ENCODE measurements at places on chromosomes 2 and 18.

DNA sequence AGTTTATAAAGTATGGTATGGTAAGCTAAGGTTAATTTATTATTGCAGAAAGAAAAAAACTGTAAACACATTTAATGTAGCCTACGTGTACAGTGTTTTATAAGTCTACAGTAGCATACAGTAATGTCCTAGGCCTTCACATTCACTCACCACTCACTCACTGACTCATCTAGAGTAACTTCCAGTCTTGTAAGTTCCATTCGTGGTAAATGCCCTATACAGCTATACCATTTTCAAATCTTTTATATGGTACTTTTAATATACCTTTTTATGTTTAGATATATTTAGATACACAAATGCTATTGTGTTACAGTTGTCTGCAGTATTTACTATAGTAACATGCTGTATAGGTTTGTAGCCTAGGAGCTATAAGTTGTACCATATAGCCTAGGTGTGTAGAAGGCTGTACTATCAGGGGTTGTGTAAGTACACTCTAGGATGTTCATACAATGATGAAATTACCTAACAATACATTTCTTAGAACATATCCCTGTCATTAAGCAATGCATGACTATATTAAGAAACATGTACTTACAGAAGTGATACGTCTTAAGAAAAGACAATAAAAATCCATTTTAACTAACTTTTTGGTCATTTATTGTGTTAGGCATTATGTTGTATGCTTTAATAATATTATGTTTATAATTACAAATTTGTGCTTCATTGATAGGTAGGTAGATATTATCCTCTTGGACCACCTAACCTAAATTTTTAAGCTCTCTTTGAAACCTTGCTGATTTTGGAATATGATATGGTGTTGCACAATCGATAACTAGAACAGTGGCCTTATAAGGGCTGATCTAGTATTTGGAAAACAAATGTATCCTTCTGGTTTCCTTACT lies 51.9 kb downstream of the VRK2 start:
- no peak for DNase-seq

DNA sequence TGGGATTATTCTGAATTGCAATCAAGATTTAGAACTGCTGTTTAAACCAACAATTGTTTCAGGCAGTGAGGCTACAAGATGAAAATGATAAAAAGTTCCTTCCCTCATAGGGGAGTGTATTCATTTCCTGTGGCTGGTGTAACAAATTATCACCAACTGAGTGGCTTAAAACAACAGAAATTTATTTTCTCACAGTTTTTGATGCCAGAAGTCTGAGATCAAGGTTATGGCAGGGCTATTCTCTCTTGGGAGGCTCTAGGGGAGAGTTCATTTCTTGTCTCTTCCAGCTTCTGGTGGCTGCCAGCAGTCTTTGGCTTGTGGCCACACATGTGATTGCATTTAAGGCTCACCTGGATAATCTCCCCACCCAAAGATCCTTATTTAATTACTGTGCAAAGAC lies 290.5 kb upstream of the ZSWIM2 start:
- DNase-seq, result no peak

- DNase-seq, result no peak
Observed at GRCh38 chr2:71689968-71690834, 236.8 kb downstream of the DYSF start.

DNA sequence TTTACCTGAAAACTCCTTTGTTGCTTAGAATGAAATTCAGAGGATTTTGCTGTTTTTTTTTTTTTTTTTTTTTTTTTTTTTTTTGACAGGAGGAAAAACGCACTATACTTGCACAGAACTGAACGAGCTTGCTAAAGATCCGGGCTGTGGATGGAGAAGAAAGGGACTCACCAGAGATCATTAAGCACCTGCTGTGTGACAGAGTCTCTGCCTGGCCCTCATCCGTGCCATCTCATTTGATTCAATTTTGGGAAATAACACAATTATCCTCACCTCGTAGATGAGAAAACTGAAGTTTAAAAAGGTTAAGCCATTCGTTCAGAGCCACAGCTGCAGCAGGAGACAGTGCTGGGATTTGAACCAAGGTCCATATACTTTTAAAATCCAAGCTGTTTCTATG lies 775.4 kb upstream of the ID2 start:
- no peak for DNase-seq

DNA sequence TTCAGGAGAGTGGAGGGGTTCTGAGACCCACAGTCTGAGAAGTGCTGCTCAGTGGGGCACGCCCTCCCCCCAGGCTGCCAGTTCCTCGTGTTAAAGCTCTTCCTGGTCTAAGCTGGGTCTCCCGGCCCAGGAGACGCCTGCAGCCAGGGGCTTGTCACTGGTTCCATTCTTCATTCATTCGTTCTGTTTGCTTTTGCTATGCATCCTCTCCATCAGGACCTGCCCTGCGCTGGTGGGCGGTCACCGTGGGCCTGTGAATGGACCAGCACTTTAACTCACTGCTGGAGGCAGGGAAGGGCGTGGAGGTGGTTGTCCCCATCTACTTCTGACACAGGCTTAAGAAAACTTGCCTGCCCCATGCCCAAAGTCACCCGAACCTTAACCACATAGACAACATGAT lies 272.8 kb upstream of the HDAC4 start:
- no peak for DNase-seq

- DNase-seq, result no peak
Observed at GRCh38 chr2:54336977-54337255, 80.9 kb upstream of the TSPYL6 start.

GRCh38 chr2:50143822-50144575 lies 887.9 kb downstream of the NRXN1 start:
- DNase-seq, result peak; percentile 80

- DNase-seq, result no peak
Observed at GRCh38 chr18:49819823-49820671, 6.7 kb upstream of the ACAA2 start.

- DNase-seq, result no peak
Observed at GRCh38 chr2:67797801-67798540, 264.8 kb downstream of the C1D start.

DNA sequence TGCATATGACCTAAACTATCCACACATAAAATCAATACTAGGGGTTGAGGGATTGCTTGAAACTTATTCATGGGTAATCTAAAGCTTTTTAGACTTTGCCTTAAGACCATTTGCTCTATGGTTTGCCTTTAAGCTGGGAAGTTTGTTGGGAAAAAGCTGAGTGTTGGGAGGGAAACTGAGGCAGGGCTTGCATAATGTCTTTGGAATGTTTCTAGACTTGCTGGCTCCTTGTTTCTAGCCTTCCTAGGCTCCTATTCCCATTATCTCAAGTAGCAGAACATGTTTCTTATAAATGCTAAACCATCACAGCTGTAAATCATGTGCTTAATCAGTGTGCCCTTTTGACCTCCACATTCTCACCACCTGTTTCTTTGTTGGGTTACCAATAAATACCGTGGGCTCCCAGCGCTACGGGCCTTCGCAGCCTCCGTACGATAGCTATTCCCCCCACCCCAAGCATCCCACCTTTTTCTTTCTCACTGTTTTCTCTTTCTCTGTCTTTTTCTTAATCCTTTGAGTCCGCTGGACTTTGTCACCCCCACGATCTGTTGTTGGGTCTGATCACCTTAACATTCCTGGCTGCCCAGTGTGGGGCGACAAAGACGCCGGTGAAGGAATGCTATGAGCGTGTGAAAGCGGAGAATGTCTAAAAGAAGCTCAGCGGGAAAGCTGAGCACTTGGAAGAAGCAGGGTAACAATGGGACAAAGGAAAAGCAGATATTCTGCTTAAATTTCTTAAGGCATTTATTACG lies 49.4 kb upstream of the CWC22 start:
- DNase-seq, result no peak

GRCh38 chr2:202033317-202034248 lies at the start of gene FZD7:
Gene FZD7 (plus strand): TSS chr2:202033855. CDS start chr2:202034648, 793 bp downstream.
- DNase-seq, result peak; percentile 32

GRCh38 chr18:50629148-50629631 lies 69.3 kb downstream of the MAPK4 start:
- DNase-seq, result peak; percentile 44

DNA sequence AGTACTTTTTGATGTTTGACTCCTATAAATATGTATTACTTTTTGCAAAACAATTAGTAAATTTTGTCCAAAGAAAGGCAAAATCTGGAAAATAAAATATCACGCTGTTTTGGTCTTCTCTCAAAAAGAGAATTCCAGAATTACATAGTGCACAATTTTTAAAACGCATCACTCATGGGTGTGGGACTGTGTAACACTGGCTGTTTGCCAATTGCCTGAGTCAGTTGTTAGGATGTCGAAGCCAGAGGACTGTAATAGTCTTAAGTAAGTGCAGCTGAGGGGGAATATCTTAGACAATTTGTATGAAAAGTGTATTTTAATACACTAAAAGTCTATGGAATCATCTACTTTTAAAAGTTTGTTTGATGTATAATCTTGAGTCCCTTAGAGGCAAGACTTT lies 24.1 kb upstream of the EPHA4 start:
- no peak for DNase-seq

Data from NCI-H1694 (cell line).